SW 1271 (cell line): ENCODE measurements at places on chromosomes 5 and 9.
A peak's percentile ranks its signal among the peaks of the same experiment; 100 is the strongest.

DNA sequence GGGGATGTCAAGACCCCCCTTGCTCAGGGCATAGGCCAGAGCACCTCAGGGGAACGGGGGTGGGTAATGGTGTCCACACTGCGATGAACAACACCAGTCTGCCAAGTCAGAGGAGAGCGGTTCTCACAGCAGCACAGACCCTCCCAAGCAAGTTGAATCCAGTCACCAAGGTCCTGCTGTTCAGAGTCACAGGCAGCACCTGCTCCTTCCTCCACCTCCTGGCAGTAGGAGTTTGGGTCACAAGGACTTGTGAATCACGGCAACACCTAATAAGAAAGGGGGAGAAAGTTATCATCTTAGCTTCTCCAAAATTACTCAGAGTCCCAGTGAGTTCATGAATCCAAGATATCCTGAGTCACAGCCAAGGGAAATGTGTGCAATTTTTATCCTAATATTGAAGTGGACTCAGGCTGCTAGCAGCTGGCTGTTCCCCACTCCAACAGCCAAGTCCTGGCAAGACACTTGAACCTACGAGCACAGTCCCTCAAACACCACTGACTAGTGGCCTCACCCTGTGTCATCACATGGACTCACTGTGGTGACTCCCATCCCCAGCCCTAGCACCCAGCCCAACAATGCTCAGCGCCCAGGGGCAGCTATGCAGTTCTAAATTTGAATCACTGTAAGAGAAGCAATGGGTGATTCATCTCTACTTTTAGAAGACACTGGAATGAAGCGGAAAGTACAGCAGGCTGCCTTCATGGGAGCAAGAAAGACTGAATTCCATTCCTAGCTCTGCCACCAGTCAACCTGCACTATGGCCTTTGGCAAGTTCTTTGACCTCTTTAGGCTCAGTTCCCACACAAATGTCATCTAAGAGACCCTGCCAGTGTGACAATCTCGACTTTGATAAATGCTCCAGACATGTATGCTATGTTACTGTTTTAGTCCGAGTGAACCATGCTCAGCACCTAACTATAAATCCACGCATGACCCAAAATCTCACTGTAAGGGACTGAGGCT lies 113.7 kb downstream of the KLHL3 start:
- DNase-seq: no peak

DNA sequence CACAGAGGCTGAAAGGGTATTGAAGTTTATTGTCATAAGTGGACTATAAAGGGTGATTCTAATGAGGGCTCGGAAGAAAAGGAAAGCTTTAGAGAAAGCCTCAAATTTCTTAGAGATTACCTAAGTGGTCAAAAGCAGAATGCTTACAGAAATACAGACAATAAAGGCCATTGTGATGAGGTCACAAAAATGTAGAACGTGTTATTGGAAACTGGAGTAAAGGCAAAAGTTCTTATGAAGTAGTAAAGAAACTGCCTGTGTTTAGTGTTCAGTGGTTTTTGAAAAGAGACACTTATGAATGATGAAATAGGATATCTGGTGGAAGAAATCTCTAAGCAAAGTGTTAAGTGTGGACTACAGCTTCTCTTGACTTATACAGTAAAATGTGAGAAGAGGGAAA lies 726.9 kb downstream of the DNAH5 start:
- no peak for DNase-seq

GRCh38 chr9:122394265-122395125 lies 23.7 kb downstream of the PTGS1 start:
- no peak for DNase-seq

GRCh38 chr5:181160152-181160754 lies 12.9 kb downstream of the OR2V2 start:
- no peak for DNase-seq

DNA sequence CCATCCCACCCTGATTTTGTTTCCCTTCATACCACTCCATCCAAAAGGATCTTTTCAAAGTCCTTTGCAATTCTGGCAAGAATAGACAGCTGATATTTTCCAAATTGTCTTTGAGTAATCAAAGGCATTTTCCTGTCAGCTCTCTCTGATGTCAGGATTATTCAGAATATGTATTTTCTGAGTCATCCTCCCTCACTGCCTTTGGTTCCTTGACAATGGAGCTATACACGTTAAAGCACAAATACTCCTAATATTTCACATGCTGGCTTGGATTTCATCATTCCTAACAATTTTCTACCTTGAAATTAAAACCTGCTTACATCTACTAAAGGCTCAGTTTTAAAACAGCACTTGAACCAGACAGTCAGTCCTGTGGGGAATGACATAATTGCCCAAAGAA lies 379.4 kb downstream of the GADD45G start:
- DNase-seq: no peak

DNA sequence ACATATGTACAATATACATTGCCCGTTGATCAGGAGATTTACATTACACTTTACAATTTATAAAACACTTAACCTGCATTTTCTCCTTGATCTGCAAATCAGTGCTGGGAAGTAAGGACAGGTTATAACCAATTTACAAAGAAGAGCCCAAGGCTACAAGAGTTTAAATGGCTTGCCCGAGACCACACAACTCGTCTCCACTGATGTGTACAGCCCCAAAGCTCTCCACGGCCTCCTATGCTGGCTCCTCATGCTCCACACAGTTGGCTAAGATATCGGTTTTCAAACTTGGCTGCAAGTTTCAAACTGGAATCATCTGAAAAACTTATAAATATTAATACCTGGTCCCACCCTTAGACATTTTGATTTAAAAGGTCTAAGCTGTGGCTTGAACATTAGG lies 10.3 kb downstream of the ACTL7B start:
- DNase-seq: no peak

DNA sequence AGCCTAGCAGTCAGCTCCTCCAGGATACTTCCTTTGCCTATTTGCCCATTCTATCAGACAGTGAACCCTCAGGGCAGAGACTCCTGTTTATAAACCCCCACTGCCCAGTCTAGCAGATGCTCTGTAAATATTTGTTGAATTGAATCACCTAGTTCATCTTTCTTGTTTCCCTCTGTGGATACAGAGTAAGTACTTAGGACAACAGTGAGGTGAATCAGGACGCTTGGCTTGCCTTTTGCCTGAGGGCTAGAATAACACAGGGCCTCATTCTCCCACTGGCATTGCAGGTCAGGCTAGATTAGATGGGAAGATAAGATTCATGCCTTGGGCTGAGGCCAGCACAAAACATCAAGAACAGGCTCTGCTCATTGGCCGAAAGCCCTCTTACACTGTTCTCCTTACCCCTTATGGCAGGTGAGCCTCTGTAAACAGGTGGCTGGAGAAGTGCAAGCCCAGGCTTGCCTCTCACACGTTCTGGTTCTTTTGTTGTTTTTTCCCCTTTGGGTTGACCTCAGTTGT lies 22.2 kb downstream of the TNFSF8 start:
- peak; percentile 73 for DNase-seq

GRCh38 chr5:52181403-52181802 lies 606.3 kb upstream of the ITGA1 start:
- DNase-seq: no peak

- no peak for DNase-seq
Observed at GRCh38 chr9:114433720-114434255, 46.0 kb upstream of the AKNA start.

DNA sequence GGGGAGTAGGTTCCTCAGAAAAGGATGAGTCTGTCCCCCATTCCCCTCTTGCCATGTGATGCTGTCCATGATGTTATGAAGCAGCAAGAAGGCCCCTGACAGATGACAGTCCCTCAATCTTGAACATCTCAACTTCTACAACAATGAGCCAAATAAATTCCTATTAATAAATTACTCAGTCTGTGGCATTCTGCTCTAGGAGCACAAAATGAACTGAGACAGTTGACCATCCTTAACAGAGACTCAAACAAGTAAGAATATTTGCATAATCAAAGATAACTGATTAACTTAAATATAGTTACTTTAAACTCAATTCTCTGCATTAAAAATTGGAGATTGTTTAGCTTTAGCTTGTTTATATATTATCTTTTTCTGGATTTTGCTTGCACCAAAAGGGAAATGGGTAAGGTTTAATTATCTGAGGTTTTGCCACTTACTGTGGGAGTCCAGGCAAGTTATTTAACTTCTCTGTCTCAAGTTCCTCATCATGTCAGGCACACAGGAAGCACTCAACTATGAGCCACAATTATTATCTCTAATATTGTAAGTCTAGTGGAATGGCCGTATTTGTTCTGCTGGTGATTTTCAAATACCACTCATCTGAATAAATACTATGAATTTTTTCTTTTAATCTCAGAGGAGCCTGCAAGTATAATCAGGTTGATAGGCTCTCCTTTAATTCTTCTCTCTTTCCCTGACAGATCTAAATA lies 162.9 kb downstream of the TSSK1B start:
- DNase-seq: no peak

GRCh38 chr9:4986296-4986695 lies 1.2 kb downstream of the JAK2 start:
- DNase-seq: no peak

DNA sequence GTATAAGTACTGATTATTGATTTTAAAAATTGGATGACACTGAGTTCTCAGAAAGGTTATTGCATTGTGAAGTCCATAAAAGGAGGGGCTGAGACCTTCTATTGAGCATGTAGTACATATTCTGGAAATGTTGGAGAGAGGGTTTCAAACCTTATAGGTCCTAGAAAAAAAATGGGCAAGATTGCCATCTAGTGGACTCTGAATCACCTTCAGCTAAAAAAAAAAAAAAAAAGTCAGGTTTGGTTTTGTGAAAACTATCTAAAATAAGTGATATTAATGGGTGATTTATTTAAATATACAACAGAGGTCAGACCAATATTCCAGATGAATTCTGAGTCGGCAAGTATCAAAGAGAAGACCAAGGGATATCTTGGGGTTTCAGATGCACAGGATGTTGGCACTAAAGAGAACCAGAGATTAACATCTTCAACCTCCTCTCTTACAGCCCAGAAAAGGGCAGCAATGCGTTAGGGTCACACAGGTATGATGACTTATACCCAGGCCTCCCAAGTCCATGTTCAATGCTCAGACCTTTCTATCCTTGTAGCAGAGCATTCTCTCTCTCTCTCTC lies 109.8 kb upstream of the NMUR2 start:
- peak; percentile 25 for DNase-seq

- no peak for DNase-seq
Observed at GRCh38 chr9:81886665-81887064, 41.6 kb upstream of the SPATA31D4 start.

DNA sequence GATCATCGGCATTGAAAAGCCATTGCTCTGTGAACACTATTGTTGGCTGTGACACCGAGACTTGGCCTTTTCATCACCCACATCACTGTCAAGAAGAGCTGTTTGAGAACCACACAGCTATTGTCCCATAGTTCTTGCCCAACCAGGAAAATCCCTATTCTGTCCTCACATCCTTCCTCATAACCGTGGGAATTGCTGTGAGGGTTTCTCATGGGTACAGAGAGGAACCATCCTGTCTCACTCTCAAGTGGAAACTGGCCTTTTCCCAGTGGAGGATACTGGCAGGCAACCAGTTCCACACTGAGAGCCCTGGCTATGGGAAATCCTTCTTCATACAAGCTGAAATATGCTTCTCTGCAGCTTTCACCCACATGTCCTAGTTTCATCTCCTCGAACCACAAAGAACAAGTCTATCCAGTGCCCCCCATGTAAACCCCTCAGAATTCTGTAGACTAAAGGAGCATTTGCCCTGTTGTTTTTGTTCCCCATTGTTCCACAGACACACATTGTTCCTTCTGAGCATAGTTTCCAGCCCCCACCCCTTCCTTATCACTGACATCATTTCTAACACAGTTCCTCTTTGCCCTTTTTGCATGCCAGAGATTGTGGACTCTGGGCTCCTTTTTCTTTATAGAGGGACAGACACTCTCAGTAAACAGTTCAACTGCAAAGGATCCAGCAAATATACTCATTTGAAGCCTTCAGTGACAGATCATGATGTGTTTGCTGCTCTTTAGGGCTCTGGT lies 57.8 kb upstream of the C5orf46 start:
- DNase-seq: no peak

- no peak for DNase-seq
Observed at GRCh38 chr9:3662671-3663070, 136.9 kb upstream of the RFX3 start.

DNA sequence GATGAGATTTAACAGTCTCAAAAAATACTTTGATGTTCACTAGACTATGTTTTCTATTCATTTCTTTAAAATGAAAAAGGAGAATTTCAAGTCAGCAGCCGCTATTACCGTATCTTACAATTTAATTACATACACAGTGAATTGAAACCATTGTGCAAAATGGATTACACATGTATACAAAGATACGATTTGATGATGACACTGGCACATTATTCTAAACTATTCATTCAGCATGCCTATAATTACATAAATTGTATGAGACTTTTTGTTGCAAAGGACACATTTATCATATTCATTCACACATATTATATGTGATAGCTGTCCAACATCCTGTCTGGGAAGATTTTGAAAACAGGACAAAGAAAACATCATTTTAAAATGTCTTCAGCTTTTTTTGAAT lies 118.3 kb upstream of the VCAN start:
- DNase-seq: no peak

GRCh38 chr9:125541840-125542243 lies 165.2 kb downstream of the MAPKAP1 start:
- DNase-seq: no peak

DNA sequence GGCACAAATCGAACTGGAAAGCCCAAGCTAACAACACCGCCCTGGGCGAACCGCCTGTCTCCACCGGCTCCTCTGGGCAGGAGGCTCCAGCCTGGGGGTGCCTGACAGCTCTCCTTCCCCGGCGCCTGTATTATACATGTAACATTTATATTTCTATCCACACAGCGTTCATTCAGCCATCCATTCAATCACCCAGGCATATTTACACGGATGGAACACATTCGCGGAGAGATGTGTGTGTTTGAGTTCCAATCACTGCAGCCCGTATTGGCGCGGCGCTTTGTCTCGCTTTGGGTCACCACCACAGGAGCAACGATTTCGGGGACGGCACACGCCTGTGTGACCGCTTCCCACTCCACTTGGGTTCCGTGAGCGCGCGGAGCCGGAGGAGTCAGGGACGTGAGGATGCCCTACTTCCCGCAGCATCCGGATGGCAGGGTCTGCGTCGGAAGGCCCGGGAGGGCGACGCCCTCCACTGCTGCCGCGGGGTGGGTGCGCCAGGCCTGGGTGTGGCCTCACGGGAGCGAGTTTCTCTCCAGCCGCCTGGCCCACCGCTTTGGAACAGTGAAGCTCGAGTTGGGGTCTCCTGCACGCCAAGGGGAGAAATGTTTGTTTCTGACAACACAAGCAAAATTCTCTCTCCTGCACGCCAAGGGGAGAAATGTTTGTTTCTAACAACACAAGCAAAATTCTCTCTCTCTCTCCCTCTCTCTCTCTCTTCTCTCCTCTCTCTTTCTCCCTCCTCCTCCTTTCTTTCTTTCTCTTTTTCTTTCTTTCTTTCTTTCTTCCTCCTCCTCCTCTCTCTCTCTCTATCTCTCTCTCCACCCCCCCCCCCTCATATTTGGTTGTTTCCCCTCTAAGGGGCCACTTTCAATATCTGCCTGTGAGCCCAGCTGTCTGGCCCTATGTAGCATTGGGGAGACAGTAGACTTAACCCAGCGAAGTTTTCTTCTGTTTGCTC lies 1.1 kb upstream of the SV2C start:
- no peak for DNase-seq

GRCh38 chr9:2013743-2014475 lies 1.2 kb upstream of the SMARCA2 start:
- DNase-seq: no peak

GRCh38 chr5:146560205-146560812 lies 44.3 kb upstream of the GPR151 start:
- DNase-seq: no peak
